Muscle of leg (tissue), 16 donors: ENCODE measurements at places on chromosomes 11 and 22. TPM values are rescaled to one million over a fixed set of nuclear protein-coding genes. Genes with fewer than 3 reads are reported as not detected.

- H3K4me1 ChIP-seq = no peaks in the 10 kb centered on the region
- no peak for DNase-seq
- H3K36me3 ChIP-seq = no peaks in the 10 kb centered on the region
- H3K27me3 ChIP-seq = peaks cover 10% of the 10 kb centered on the region
These were observed 7.4 kb upstream of the GNAZ start for GRCh38 chr22:23062616-23063538.

DNA sequence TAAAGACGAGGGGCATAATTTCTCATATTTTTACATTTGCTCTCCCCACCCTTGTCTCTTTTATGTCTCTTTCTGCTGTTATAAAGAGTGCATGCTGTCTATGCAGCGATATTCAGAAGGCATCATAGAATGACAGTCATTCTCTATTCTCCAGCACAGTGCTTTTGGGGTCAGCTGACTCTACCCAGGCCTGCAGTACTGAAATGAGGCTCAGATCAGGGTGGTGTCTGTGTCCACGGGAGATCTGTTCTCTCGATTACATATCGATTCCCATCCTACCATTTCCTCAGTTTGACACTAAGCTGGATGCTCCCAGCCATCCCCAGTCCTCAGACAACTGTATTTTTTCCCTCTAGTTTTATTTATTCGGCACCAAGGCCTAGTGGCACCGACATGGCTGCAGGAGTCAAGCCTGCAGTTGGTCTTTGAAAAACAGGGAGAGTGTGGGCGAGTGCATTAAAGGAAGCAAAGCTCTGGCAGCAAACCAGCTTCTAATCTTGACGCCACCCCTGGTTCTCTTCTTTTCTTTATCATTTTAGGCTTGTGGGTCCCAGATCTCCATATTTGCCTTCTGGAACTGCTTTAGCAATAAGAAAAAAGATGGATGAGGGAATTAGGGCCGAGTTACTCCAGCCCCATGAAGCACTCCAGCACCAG is 71.6 kb upstream of the PICALM start:
- no peaks in the 10 kb centered on the region for H3K36me3 ChIP-seq
- H3K4me3 ChIP-seq = no peak overlapping the region
- no peak for DNase-seq
- no peaks in the 10 kb centered on the region for H3K27me3 ChIP-seq
- H3K27ac ChIP-seq = no peak overlapping the region
- no peaks in the 10 kb centered on the region for H3K4me1 ChIP-seq

- H3K4me3 ChIP-seq = no peak overlapping the region
- peak overlapping the region; percentile 55 for H3K27ac ChIP-seq
- peaks cover 12% of the 10 kb centered on the region for H3K27me3 ChIP-seq
- peaks cover 30% of the 10 kb centered on the region for H3K4me1 ChIP-seq
These were observed 29.7 kb downstream of the KIAA0930 start for GRCh38 chr22:45210991-45211390.

- no peaks in the 10 kb centered on the region for H3K36me3 ChIP-seq
- DNase-seq = no peak
- no peak overlapping the region for H3K4me3 ChIP-seq
- H3K27ac ChIP-seq = no peak overlapping the region
These were observed 291.4 kb downstream of the ST3GAL4 start for GRCh38 chr11:126646701-126647557.

GRCh38 chr11:14727215-14727614 is 83.6 kb downstream of the PDE3B start:
- H3K36me3 ChIP-seq = no peaks in the 10 kb centered on the region
- no peaks in the 10 kb centered on the region for H3K27me3 ChIP-seq
- no peaks in the 10 kb centered on the region for H3K4me1 ChIP-seq
- DNase-seq = no peak
- no peak overlapping the region for H3K4me3 ChIP-seq

DNA sequence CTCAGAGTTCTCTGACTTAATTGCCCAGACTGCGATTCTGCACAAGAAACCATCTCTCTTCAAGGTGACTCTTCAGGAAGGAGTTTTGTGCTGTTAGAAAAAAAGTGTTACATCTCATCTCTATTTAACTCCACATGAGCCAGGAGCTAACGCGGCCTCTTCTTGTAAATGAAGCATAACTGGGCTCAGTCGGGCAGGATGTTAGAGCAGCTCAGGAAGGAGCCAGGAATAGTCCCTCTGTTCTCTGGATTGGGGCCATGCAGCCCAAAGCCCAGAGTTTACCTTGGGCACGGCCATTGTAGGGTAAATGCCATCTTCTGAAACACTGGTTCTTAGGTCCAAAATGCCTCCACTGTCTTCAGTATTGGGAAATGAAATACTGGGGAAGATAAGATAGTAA is 760.6 kb downstream of the OPCML start:
- no peak overlapping the region for H3K27ac ChIP-seq
- H3K36me3 ChIP-seq = no peaks in the 10 kb centered on the region
- H3K27me3 ChIP-seq = peaks cover 7% of the 10 kb centered on the region
- no peak for DNase-seq
- H3K4me3 ChIP-seq = no peak overlapping the region

The SLC35F2 gene
- 5.5 TPM for total RNA-seq

The HEPHL1 gene
- not detected for total RNA-seq

The OVOL1 gene
- not detected for total RNA-seq

The ACAD8 gene
- total RNA-seq = 16.9 TPM

The JAM3 gene
- 94.6 TPM for total RNA-seq
